Type B pancreatic cell (in vitro differentiated cells): ENCODE measurements at places on chromosomes 16 and 17. TPM values are rescaled to one million over a fixed set of nuclear protein-coding genes. Genes with fewer than 3 reads are reported as not detected.

The SEC14L5 gene
- total RNA-seq = 0.71 and 0.92 TPM in 2 replicates

- H3K27ac ChIP-seq = no peak overlapping the region
- peaks cover 32% of the 10 kb centered on the region for H3K36me3 ChIP-seq
- H3K27me3 ChIP-seq = no peaks in the 10 kb centered on the region
- no peak for DNase-seq
These were observed 25.9 kb downstream of the OGFOD1 start for GRCh38 chr16:56477096-56477878.

- H3K27me3 ChIP-seq = no peaks in the 10 kb centered on the region
- H3K4me3 ChIP-seq = peak overlapping the region; percentile 25
- H3K4me1 ChIP-seq = peaks cover 20% of the 10 kb centered on the region
- DNase-seq = peak; percentile 76
- H3K36me3 ChIP-seq = peaks cover 7% of the 10 kb centered on the region
These were observed 4.5 kb downstream of the FBXL19 start for GRCh38 chr16:30927789-30928378.

The ZNF18 gene
- 7.3 and 8.2 TPM in 2 replicates for total RNA-seq

The MPHOSPH6 gene
- 23.8 and 28.4 TPM in 2 replicates for total RNA-seq

DNA sequence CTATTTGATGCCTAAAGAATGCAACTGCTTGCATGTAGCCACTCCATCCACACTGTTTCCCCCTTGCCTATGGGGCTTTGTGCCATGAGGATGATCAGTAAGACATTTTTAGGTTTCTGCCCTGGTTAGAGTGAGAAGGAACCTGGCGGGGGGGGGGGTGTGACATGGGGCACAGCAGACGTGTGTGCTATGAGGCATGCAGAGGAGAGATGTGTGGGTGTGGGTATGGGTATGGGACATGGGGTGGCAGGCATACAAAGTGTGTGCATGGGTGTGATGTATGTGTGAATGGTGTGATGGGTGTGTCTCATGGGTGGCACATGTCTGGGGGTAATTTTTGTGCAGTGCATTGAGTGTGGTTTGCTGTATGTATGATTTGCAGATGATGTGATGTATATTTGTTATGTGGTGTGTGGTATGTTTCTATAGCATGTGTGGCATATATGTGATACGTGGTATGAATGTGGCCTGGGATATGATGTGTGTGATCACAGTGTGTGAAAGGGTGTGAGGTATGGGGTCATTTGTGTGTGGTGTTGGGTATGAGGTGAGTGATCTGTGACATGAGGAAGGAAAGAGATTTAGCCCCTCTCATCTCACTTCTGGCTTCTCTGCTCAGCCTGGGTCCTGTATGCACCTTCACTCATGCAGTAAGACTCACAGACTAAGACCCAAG lies 14.9 kb downstream of the CCDC182 start:
- no peak for DNase-seq
- H3K4me1 ChIP-seq = no peaks in the 10 kb centered on the region
- no peaks in the 10 kb centered on the region for H3K36me3 ChIP-seq
- H3K4me3 ChIP-seq = no peak overlapping the region

DNA sequence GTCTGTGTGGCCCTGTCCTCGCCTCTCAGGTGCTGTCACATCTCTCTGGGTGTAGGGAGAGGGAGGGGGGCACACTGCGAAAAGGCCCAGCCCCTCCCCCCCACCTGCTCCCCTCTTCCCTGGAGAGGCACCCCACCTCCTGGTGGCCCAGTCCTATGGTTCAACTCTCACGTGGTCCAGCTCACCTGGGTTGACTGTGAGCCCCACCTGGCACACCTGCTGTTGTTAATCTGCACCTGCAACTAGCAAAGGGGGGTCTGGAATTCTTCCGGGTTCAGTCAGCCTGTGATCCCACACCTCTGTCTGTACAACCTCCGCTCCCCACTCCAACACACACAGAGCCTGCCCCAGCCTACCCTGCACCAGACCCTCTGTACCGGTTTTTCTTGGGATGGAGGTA lies 2.0 kb upstream of the SYNGR2 start:
- H3K27me3 ChIP-seq = no peaks in the 10 kb centered on the region
- H3K27ac ChIP-seq = no peak overlapping the region
- no peak for DNase-seq
- no peaks in the 10 kb centered on the region for H3K36me3 ChIP-seq
- no peaks in the 10 kb centered on the region for H3K4me1 ChIP-seq

DNA sequence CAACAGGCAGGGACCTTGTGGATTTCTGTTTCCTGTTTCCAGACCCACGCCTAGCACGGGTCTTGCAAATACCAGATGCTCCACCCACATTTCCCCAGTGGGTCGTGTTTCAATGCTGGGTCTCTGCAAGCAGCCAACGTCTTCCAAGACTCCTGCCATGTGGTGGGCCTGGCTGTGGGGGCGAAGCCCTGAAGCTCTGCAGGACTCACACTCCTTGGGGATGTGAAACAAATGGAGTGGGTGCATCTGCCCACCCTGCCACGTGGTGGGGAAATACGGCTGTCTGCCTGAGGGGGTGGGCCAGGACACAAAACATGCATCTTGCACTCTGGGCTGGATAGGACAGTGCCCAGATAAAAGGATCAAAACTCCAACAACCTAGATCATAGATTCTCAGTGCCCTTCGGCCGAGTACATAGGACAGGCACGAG lies 32.6 kb downstream of the FA2H start:
- no peaks in the 10 kb centered on the region for H3K36me3 ChIP-seq
- no peak overlapping the region for H3K4me3 ChIP-seq
- H3K4me1 ChIP-seq = peaks cover 11% of the 10 kb centered on the region
- H3K27me3 ChIP-seq = no peaks in the 10 kb centered on the region
- no peak overlapping the region for H3K27ac ChIP-seq
- no peak for DNase-seq

The NUTF2 gene
- total RNA-seq = 144 and 149 TPM in 2 replicates

The ALDOA gene
- 620 and 1,017 TPM in 2 replicates for total RNA-seq

DNA sequence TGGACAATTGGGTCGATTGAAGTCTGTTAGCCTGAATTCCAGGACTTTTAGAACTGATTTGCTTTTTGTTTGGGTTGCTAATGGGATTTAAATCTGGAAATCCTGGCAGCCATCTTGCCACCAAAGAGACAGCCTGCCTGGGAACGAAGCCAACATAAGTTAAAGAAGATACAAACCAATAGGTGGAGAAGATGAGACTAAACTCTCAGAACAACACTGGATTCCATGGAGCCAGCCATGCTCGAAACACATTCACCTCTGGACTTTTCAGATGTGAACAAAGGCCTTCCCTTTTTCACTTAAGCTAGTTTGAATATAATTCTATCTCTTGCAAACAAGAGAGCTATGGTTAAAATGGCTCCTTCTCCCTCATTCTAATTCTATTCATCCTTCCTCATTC lies 135.9 kb downstream of the TOX3 start:
- no peak overlapping the region for H3K27ac ChIP-seq
- no peaks in the 10 kb centered on the region for H3K4me1 ChIP-seq
- H3K27me3 ChIP-seq = peaks cover 3% of the 10 kb centered on the region
- no peak overlapping the region for H3K4me3 ChIP-seq
- no peak for DNase-seq
- H3K36me3 ChIP-seq = no peaks in the 10 kb centered on the region

The TP53TG3F gene
- not detected in 2 replicates for total RNA-seq

The CCL7 gene
- not detected in 2 replicates for total RNA-seq

The NTN1 gene
- total RNA-seq = 10.7 and 17.4 TPM in 2 replicates

DNA sequence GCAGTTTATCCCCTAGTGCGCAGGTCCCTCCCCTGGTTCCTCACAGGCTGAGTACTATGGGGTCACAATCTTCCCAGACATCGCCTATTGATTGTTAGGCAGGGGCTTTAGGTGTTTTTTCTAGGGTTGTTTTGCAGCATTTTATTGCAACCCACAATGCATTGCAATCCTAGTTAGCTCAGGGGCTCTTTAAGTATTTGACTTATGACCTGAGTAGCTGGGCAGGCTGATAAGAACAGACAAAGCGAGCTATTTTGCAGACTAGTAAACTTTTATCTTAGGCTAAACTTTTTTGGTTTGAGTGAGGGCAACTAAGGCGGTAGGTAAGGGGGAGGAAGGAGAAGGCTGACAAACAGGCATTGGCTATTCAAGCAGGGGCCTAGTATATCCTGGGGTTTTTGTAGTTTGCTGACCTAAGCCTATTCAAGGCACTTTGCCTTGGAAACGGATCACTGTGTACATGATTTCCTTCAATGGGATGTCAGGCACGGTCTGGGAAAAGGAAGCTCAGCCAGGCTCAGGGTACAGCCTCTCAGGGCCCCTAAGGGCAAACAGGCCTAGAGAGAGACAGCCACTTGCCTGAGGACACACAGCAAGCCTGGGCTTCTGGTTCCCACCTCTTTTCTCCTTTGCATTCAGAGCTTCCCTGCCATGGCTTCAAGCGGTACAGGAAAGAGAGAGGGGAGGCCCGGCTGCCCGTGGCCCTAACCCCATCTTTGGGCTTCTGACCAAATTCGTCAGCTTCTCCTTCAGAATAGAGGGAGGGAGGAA lies 6.4 kb downstream of the DRC7 start:
- no peak for DNase-seq
- H3K27me3 ChIP-seq = no peaks in the 10 kb centered on the region
- peaks cover 24% of the 10 kb centered on the region for H3K4me1 ChIP-seq
- peak overlapping the region; percentile 89 for H3K27ac ChIP-seq
- H3K4me3 ChIP-seq = peak overlapping the region; percentile 55

The NAGS gene
- total RNA-seq = 1.9 and 2.1 TPM in 2 replicates

The DHRS13 gene
- 19.3 and 20.4 TPM in 2 replicates for total RNA-seq

GRCh38 chr17:80254396-80255251 lies 6.0 kb upstream of the RNF213 start:
- DNase-seq = no peak
- peak overlapping the region; percentile 51 for H3K4me3 ChIP-seq

GRCh38 chr16:728131-728889 lies 1.4 kb downstream of the HAGHL start:
- no peak for DNase-seq
- H3K27ac ChIP-seq = no peak overlapping the region
- H3K4me3 ChIP-seq = peak overlapping the region; percentile 59
- H3K4me1 ChIP-seq = no peaks in the 10 kb centered on the region
- no peaks in the 10 kb centered on the region for H3K36me3 ChIP-seq

The MSL1 gene
- 86.3 and 128 TPM in 2 replicates for total RNA-seq

- peaks cover 43% of the 10 kb centered on the region for H3K27me3 ChIP-seq
- DNase-seq = no peak
- H3K4me3 ChIP-seq = peak overlapping the region; percentile 6
- H3K36me3 ChIP-seq = no peaks in the 10 kb centered on the region
- H3K4me1 ChIP-seq = no peaks in the 10 kb centered on the region
These were observed 689.5 kb upstream of the RBFOX1 start for GRCh38 chr16:6643080-6643686.

The CBX2 gene
- total RNA-seq = 21.6 and 72.0 TPM in 2 replicates

GRCh38 chr16:65279576-65279975 lies 157.7 kb upstream of the CDH11 start:
- H3K4me1 ChIP-seq = peaks cover 53% of the 10 kb centered on the region
- no peak overlapping the region for H3K4me3 ChIP-seq
- H3K36me3 ChIP-seq = peaks cover 5% of the 10 kb centered on the region
- peaks cover 3% of the 10 kb centered on the region for H3K27me3 ChIP-seq
- no peak for DNase-seq

GRCh38 chr17:45929344-45929743 lies 35.0 kb downstream of the MAPT start:
- no peak overlapping the region for H3K27ac ChIP-seq
- no peak overlapping the region for H3K4me3 ChIP-seq
- peaks cover 2% of the 10 kb centered on the region for H3K27me3 ChIP-seq
- no peaks in the 10 kb centered on the region for H3K4me1 ChIP-seq

DNA sequence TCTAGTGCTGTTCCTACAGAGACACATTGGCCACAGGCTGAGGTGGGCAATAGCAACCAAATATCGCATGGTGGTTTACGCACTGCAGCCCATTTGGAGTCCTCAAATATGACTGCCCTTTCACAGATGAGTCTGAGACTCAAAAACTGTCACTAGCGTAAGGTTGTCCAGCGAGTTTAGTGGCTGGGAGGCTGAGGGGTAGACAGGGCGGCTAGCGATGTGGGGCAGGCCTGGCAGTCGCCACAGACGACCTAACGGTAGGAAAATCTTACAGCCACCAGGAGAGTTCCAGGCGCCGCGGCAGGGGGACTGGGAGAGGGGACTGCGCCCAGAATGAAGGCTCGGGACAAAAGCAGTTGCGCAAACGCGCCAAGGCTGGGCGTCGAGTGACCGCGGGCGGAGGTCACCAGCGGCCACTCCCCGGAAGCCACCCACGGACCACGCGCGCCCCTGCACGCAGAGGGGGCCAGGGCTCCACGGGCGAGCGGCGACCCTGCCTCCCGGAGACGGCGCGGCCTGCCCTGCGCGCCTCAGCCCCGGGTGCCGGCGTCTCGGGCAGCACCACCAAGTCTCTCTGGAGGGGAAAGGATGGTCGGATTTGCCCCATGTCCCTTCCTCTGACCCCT lies 699 bp upstream of the MAP1LC3B start:
- DNase-seq = no peak
- peak overlapping the region; percentile 93 for H3K4me3 ChIP-seq
- H3K27me3 ChIP-seq = no peaks in the 10 kb centered on the region

DNA sequence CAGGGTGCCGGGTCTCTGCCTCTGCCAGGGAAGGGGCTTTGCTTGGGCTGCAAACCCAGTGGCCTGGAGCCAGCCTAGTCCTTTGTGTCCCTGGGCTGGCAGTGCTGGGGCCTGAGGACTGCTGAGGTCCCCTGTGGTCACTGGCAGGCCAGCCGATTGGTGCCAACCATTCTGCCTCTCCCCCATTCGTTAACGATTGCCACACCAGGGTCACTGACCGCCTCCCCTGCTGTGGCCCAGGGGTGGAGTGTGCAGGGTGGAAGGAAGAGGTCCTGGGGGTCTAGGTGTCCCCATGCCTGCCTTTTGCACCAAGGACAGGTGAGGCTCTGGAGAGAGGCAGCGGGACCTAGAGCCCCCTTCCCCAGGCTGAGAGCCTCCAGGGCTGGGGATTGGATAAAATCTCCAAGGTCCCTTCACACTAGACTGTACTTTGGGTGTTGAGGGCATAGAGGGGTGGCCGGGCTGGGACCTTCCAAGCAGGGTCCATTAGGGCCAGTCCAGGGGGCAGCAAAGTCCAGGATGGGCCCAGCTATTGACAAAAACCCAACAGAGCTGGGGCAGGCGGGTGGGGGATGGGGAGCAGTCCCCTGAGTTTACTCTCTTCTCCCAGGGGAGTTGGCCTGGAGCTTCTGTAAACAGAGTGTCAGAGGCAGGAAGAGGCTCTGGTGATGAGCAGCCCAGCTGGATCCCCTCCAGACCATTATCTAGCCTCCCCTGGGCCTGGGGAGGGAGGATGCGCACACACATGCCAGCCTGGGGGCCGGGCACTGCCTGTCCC lies 1.1 kb downstream of the VASN start:
- no peaks in the 10 kb centered on the region for H3K36me3 ChIP-seq
- H3K4me3 ChIP-seq = peak overlapping the region; percentile 89
- peaks cover 21% of the 10 kb centered on the region for H3K4me1 ChIP-seq
- no peak overlapping the region for H3K27ac ChIP-seq

The PRR29 gene
- total RNA-seq = 0.45 and 4.2 TPM in 2 replicates
